ENCODE measurements at places on chromosomes 3 and 15.
A peak's percentile ranks its signal among the peaks of the same experiment; 100 is the strongest.

DNA sequence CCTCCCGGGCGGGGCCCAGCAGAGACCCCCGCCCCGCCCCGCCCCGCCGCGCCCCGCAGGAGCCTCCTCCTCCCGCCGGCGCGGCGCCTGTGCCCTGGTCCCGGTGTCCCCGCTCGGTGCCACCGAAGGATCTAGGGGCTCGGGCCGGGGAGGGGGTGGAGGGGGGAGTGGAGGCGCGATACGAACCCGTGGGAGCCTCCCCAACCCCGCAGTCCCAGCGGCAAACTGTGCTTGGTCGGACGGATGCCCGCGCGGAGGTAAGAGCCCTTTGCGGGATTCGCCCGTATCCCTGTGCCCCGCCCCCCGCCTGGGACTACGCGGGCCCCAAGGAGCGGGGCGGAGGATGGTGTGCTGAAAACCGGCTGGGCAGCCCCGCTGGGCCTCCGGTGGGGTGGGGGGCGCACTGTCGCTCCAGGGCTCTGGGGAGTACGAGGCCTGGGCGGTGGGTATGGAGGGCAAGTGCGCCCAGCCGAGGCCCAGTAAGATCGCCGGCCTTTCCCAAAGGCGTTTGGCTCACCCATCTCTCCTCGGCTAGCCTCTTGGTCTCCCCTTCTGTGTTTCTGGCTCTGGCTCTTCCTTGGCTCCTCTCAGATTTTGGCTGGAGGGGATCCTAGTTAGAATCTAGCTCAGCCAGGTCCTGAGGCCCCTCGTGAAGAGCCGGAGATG lies 65.6 kb upstream of the POLG start:
- DNase-seq, result no peak

GRCh38 chr15:55872471-55872870 lies 120.9 kb downstream of the NEDD4 start:
- no peak for DNase-seq

- DNase-seq, result no peak
Measured at GRCh38 chr3:123562547-123562946, 22.3 kb downstream of the HACD2 start.

- no peak for DNase-seq
Measured at GRCh38 chr3:109137761-109138160, 1.2 kb downstream of the C3orf85 start.

- DNase-seq, result no peak
Measured at GRCh38 chr3:143366672-143367071, 247.1 kb downstream of the CHST2 start.

- DNase-seq, result no peak
Measured at GRCh38 chr3:52122491-52122890, 31.7 kb downstream of the POC1A start.

GRCh38 chr15:74168711-74169126 lies 4.8 kb upstream of the ISLR start:
- no peak for DNase-seq

DNA sequence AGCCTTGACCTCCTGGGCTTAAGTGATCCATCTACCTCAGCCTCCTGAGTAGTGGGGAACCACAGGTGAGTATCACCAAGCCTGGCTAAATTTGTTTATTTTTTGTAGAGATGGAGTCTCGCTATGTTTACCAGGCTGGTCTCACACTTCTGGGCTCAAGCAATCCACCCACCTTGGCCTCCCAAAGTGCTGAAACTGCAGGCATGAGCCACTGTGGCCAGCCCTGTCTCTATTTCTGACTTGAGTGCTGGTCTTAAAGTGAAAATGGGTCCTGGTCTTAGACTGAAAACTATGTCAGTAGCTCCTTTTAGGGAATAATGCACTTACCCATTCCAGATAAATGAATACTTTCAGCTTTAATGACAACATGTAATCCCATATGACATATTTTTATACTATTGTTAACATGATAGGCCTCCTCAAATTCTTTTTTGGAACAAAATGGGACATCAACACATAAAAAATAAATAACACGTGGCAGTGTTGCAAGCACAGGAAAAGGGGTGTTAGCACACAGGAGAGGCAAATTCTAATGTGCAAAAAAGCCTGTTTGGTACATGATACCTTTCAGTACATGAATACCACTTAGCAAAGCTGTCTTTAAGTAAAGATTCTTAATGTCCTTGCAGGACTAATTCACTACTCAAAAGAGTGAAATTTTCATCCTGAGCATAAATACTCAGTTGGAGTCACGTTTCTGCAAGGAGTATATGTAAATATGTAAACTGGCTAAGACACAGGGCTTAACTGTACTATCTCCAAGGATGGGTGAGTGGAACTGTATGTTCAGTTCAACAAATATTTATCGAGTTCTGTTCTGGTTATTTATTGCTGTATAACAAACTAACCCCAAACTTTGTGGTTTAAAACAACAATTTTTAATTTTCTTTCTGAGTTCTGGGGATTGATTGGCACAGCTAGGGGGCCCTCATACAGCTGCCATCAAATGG lies 194.7 kb downstream of the NR1D2 start:
- no peak for DNase-seq

- DNase-seq, result no peak
Measured at GRCh38 chr3:111465081-111465670, 76.8 kb upstream of the CD96 start.

DNA sequence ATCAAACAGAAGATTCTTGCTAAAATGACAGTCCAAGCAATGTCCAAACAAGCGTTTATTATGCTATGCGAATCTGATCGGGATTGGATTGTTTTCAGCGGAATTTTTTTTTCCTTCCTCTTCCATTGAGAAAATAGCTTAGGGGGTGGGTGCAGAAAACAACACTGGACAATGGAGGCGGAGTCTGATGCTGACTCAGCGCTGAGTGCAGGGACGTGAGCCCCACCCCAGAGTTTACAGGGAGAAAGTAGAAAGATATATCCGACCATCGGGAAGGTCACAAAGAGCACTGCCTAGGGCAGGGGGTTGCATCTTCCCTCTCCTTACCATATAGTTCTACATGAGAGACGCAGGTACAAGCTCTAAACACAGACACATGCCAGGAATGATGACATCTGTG lies 117.0 kb downstream of the FOXP1 start:
- peak; percentile 50 for DNase-seq

DNA sequence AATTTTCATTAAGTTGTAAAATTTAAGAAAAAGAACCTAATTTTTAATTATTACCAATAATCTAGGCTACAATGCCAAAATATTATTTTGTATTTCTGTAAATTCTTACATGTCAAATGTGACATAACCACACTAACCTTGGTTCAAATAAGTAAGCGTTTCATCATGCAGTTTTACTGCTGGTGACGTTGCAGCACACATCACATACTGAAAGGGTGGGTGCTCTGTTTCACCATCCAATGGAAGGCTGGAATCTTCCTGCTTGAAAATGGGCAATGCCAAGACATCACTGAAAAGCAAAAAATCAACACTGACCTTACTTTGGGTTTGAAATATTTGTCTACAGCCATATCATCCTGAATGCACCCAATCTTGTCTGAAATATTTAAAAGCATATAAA lies 14.8 kb downstream of the UBP1 start:
- DNase-seq, result no peak

- DNase-seq, result no peak
Measured at GRCh38 chr3:64501298-64501906, 186.4 kb downstream of the ADAMTS9 start.

GRCh38 chr15:65926459-65926858 lies 57.2 kb downstream of the RAB11A start:
- no peak for DNase-seq

DNA sequence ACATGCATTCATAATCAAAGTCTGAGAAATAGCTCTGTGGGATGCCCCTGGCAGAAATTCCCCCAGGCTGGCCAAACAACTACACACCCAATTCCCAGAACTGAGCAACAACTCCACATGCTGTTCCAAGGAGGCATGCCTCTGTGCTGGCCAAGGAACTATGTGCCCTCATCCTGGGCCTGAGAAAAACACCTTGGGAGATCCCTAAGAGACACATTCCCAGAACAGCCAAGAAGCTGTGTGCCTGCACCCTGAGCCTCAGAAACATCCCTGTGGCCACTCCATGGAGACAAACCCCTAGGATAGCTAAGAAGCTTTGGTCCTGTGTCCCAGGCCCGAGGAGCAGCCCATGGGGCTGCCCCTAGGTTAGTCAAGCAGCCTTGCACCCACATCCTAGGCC lies 92.3 kb upstream of the MME start:
- no peak for DNase-seq

GRCh38 chr3:4997946-4998345 lies 18.7 kb downstream of the BHLHE40 start:
- DNase-seq, result no peak

GRCh38 chr3:37766797-37767776 lies 94.6 kb upstream of the CTDSPL start:
- DNase-seq, result no peak

DNA sequence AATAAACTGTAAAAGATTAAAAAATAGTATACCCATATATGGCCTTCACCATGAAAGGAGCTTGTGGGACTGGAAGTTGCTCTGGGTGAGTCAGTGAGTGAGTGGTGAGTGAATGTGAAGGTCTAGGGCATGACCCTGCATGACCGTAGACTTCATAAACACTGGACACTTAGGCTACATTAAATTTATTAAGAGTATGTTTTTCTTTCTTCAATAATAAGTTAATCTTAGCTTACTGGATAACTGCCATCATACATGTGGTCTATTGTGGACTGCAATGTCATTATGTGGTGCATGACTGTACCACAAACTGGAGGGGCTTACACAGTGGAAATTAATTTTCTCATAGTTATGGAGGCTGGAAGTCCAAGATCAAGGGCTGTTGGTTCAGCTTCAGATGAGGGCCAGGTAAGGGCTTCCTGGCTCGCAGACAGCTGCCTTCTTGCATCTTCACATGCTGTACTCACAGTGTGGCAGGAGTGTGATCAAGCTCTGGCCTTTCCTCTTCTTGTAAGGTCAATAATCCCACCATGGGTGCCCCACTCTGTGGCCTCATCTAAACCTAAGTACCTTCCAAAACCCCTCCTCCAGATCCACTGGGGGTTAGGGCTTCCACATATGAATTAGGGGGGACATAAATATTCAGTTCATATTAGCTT lies 40.8 kb upstream of the PRR23E start:
- no peak for DNase-seq

DNA sequence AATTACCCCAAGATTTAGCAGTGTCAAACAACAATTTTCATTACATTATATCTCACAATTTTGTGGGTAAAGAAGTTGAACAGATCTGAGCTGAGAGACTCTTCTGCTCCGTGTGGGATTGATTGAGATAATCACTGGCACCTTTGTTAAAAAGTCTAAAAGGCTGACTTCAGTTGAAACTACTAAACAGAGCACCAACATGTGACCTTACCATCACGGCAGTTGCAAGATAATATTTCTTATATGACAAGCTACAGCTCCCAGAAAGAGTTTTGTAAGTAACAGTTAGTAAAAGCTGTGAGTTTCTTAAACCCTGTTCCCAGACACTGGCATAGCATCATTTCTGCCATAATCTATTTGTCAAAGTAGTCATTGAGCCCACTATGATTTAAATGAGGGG lies 25.0 kb downstream of the CGGBP1 start:
- DNase-seq, result no peak

GRCh38 chr3:24846286-24846860 lies 351.7 kb upstream of the THRB start:
- no peak for DNase-seq

- DNase-seq, result no peak
Measured at GRCh38 chr3:187747506-187747905, 2.2 kb upstream of the BCL6 start.

- DNase-seq, result no peak
Measured at GRCh38 chr3:86225461-86225860, 765.5 kb downstream of the VGLL3 start.

DNA sequence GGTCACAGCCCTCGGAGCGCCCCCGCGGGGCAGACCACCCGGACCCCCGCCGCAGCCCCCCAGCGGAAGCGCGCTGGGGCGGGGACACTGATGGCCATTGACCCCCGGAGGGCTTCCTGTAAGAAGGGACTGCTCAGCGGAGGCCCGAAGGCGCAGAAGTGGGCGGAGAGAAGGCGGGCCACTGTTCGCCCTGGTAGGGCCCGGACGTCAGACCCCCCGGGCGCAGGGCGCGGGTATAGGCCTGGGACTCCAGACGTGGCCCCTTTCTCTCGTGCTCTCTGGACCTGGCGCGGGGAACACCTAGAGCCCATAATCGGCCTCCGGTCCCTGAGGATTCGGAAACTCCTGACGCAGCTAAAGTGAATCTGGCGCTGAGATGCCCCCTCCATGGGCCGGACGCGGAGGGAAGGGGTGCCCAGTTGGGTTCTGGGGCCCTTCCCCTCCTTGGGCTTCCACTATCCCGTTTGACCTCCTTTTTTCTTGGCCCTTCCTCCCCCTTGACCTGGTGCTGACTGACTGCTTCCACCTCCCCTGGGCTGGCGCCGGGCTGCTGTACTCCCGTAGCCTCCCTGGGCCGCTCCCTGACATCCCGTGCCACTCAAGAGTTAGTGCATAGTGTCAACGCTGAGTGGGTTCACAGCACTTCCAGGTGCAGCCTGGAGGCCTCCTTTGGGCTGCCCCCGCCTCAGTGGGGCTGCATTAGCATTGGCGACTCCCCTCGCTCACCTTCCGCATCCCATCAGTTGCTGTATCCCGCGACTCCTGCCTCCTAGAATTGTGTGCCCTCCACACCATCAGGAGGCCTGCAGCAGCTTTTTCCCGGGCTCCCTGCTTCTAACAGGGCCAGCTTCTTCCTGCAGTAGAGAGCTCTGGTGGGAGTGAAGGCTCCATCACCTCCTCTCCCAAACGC lies 694 bp downstream of the ABTB1 start:
- no peak for DNase-seq

GRCh38 chr15:89947385-89947784 lies 34.6 kb upstream of the ARPIN start:
- no peak for DNase-seq

DNA sequence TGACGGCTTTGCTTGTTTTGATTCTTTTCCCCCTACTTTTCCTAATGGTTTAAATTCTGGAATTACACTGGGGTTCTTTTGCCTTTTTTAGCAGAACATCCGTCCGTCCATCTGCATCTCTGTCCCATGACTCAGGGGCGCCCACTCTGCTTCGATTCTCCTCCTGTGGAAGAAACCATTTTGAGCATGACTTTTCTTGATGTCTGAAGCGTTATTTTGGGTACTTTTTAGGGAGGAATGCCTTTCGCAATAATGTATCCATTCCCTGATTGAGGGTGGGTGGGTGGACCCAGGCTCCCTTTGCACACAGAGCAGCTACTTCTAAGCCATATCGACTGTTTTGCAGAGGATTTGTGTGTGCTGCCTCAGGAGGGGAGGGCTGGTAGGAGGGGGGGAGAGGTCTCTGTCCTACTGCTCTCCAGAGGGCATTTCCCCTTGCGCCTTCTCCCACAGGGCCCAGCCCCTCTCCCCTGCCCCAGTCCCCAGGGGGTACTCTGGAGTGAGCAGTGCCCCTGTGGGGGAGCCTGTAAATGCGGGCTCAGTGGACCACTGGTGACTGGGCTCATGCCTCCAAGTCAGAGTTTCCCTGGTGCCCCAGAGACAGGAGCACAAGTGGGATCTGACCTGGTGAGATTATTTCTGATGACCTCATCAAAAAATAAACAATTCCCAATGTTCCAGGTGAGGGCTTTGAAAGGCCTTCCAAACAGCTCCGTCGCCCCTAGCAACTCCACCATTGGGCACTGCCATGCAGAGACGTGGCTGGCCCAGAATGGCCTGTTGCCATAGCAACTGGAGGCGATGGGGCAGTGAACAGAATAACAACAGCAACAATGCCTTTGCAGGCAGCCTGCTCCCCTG lies 19.5 kb upstream of the BSN start:
- peak; percentile 84 for DNase-seq
